Airway epithelial cell (primary cell): ENCODE measurements at places on chromosomes 4 and X. TPM values are rescaled to one million over a fixed set of nuclear protein-coding genes. Genes with fewer than 3 reads are reported as not detected.

NAA11 gene
- total RNA-seq: not detected in 2 replicates

ZMYM3 gene
- 9.9 and 16.2 TPM in 2 replicates for total RNA-seq

MAGEB2 gene
- not detected in 2 replicates for total RNA-seq

AMBN gene
- not detected in 2 replicates for total RNA-seq

PFKFB1 gene
- total RNA-seq: not detected in 2 replicates

COL4A5 gene
- total RNA-seq: 93.7 and 95.7 TPM in 2 replicates

NDST3 gene
- not detected in 2 replicates for total RNA-seq

SORBS2 gene
- total RNA-seq: 6.3 and 17.7 TPM in 2 replicates

SCRG1 gene
- total RNA-seq: not detected in 2 replicates

FGG gene
- total RNA-seq: not detected in 2 replicates
